ENCODE measurements at places on chromosomes 4 and X.

GRCh38 chr4:171636606-171637005 is 176.6 kb upstream of the GALNTL6 start:
- peak; percentile 16 for DNase-seq

- no peak for DNase-seq
Observed at GRCh38 chr4:89682808-89683207, 154.2 kb downstream of the SNCA start.

- DNase-seq, result no peak
Observed at GRCh38 chrX:132169554-132169953, 41.7 kb upstream of the FRMD7 start.

DNA sequence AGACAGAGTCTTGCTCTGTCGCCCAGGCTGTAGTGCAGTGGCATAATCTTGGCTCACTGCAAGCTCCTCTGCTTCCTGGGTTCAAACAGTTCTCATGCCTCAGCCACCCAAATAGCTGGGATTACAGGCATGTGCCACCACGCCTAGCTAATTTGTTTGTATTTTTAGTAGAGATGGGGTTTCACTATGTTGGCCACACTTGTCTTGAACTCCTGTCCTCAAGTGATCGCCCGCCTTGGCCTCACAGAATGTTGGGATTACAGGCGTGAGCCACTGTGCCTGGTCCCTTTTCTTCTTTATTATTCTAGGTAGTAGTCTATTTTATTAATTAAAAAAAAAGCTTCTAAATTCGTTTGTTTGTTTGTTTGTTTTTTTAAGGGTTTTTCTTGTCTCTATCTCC is 59.1 kb downstream of the SLAIN2 start:
- DNase-seq, result no peak

- no peak for DNase-seq
Observed at GRCh38 chr4:55609393-55609866, 17.4 kb upstream of the PDCL2 start.

GRCh38 chrX:114924423-114924822 is 93.0 kb downstream of the IL13RA2 start:
- DNase-seq, result no peak

DNA sequence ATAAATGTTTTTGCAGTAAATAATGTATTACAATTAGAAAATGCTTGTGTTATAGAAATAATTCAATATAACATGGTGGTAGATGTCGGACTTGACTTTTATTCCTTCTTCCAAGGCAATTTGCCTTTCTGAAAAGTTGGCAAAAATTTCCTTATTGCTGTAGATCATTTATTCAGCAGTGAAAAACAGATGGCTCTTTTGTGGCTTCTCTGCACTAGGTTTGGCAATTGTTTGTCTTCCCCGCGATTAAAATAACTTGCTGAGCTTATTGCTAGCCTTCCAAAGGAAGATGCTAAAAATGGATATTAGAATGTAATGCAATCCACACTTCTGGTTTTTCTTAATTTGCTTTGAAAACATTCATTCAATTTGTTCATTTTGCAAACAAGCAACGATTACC is 1977.9 kb upstream of the ADGRL3 start:
- DNase-seq, result no peak

- DNase-seq, result peak; percentile 84
Observed at GRCh38 chr4:7747062-7747385, 192.6 kb downstream of the AFAP1 start.

GRCh38 chr4:155666344-155667221 is at the start of gene GUCY1A1:
Gene GUCY1A1, plus strand, starts transcription at chr4:155666848. Its CDS starts 30,020 bp downstream, at chr4:155696868.
- DNase-seq, result no peak

GRCh38 chr4:79661196-79661595 is 253.2 kb upstream of the GK2 start:
- DNase-seq, result no peak

DNA sequence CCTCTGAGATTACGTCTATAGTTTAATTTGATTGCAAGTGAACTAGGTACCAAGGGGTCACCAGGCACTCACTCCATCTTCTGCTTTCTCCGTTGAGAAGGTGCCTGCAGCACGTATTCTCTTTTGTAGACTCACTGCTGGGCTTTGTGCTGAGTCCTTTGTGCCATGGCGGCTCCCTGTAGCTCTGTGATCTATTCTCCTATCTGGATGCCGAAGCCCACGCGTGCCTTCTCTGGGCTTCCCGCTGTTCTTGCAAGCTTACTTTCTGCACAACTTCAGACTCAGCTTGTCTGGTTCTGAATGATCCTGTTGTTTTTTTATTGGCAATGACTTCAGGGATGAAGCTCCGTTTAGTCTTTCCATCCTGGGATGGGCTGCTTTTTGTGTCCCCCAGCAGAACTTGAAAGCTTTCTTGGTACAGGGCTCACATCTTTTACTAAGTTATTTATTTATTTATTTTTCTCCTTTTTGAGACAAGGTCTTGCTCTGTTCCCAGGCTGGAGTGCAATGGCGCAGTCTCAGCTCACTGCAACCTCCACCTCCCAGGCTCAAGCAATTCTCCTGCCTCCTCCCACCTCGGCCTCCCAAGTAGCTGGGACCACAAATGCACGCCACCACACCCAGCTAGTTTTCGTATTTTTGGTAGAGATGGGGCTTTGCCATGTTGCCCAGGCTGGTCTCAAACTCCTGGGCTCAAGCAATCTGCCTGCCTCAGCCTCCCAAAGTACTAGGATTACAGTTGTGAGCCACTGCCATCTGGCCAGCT is 100.9 kb upstream of the NKX1-1 start:
- DNase-seq, result no peak

DNA sequence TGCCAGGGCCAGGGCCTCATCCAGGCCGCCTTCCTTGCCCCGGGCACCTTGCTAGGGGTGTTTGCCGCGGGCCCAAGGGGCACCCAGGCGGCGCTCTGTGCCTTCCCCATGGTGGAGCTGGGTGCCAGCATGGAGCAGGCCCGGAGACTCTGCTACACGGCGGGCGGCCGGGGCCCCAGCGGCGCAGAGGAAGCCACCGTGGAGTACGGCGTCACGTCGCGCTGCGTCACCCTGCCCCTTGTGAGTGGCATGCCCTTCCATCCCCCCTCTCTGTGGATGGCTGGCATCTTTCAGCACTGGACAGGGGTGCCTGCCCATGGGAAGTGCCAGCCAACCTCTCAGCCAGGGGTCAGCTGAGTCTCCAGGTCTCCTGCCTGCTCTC is 3.6 kb downstream of the PLXNB3 start:
- DNase-seq, result no peak

DNA sequence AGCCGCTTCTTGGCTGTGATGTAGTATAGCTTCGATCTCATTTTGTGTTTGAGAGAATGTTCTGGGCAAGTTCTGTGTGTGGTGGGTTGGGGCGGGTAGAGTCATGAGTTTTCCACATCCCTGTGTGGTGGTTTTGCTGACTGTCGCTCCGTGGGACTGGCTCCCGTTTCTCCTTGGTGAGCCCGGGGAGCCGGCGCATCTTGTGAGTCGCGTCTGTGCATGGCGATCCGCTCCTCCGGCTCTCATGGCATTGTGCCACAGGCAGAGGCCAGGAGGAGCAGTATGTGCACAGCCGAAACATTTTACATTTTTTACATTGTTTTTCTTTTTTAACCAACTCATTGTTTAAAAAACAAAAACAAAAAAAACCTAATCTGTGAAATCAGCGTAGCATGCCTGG is 27.7 kb upstream of the TBC1D14 start:
- DNase-seq, result no peak

All from suppressor macrophage (primary cell).